Stimulated activated CD4-positive, alpha-beta T cell treated with anti-CD3 and anti-CD28 coated beads, Interleukin-15, amount 100 ng/mL, for 1 hour (primary cell): ENCODE measurements at places on chromosomes 16 and 17.

- DNase-seq: no peak
Measured at GRCh38 chr17:32558997-32559650, 72.3 kb downstream of the CDK5R1 start.

- no peak for DNase-seq
Measured at GRCh38 chr17:49965524-49965909, 3.5 kb upstream of the DLX4 start.

DNA sequence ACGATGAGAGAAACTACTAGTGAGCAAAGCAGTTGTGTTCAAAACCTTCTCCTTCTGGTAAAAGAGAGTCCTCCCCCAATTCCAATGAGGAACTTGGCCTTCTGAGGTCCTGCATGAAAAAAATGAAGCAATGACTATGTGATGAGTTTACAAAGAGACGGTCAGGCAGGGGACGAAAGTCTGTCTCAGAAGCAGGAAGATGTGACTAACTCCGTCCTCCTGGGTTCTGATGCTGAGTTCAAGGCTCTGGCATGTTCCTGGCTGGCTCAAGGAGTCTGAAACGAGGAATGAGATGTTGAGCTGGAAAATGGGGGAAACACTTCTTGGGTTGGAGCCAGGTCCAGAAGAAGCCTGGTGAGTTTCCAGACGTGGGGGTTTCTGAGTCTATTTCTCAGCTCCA, 129.6 kb downstream of the CPPED1 start:
- DNase-seq: no peak

- no peak for DNase-seq
Measured at GRCh38 chr17:79862771-79863440, 23.7 kb upstream of the CBX4 start.

- no peak for DNase-seq
Measured at GRCh38 chr17:81256616-81257015, 17.5 kb downstream of the NDUFAF8 start.

DNA sequence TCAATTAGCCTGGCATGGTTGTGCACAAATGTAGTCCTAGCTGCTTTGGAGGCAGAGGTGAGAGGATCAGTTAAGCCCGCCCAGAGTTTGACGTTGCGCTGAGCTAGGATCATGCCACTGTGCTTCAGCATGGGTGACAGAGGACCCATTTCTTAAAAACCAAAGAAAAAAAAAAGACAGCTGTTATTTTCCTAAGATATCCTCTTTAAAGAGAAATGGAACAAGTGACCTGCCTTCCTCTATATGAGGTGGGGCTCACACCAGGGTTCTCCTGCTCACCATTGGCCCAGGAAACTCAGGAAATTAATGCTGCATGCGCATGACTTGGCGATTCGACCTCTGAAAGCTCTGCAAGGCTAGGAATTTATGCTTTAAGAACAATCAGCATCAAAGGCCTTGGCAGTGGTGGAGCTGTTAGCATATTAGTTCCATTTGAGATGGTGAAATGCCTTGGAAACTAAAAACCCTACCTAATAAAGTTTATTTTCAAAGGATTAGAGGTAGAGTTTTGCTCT, 108.3 kb downstream of the RBFOX1 start:
- no peak for DNase-seq

DNA sequence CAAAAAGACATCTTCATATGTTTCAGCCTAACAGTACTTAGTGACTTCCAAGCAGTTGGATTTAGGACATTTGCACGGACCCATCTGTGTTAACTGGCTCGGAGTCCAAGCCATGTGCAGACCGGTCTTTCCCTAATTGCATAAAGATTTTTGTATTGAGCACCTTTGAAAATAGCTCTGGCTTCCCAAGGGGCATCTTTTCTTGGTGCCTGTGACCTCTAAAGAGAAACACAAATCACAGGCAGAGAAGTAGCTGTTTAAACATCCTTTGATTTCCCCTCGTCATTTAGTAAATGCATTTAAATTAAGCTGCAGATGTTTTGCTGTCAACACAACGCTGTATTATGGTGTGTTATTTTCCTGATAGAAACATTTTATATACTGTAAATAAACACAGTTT, 288.2 kb upstream of the SALL1 start:
- no peak for DNase-seq

GRCh38 chr17:74677558-74678466, 34.9 kb downstream of the CD300LF start:
- DNase-seq: no peak

DNA sequence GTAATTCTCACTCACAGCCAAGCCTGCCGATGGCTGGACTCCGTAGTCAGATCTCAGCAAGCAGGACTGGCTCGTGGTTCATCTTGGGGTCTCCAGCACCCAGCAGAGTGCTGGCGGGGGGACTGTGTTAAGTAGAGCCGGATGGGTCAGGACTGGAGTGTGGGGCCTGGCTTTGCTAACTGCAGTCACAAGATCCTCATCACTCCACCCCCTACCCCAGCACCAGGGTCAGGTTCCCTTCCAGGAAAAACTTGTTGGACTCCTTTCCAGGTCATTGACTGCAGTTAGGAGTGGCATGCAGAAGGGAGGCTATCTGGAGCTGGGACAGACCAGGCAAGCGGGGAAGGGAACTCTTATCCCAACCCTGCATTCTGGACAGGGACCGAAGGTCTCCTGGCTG, 6.0 kb downstream of the CIITA start:
- DNase-seq: no peak

DNA sequence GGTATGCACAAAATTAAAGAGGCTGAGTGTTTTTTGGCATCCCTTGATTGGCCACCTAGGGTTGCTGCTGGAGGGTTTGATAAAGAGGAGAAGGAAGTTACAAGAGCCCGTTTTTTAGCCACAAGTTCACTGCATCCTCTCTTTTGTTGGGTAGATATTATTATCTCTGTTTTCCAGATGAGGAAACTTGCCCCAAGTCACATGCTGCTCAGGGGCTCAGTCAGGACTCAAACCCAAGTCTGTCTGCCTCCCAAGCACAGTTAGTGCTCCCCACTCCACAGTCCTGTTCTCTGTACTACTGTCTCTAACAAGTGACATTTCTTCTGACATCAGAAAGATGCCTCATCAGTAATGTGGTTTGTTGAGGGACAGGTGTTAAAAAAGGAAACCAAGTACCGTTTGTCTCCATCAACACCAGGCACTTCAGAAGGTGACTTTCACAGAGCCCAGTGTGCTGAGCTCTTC, 1.4 kb downstream of the NT5M start:
- no peak for DNase-seq

GRCh38 chr17:7167832-7168231, 11.3 kb downstream of the ASGR1 start:
- DNase-seq: no peak

GRCh38 chr17:58531661-58532554, 17.5 kb upstream of the MTMR4 start:
- DNase-seq: peak; percentile 37

GRCh38 chr16:22348291-22348690, 26.1 kb downstream of the CDR2 start:
- DNase-seq: no peak

DNA sequence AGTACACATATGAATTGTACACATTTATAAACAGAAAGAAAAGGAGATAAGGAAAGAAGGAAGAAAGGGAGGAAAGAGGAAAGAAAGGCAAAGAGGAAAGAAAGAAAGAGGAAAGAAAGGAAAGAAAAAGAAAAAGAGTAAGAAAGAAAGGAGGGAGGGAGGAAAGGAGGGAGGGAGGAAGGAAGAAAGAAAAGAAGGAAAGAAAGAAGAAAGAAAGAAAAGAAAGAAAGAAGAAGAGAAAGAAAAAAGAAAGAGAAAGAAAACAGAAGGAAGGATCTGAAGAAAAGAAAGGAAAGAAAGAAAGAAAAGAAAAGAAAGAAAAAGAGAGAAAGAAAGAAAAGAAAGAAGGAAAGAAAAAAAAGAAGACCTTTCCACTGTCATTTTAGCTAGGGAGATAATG, 571.4 kb upstream of the SALL1 start:
- DNase-seq: no peak

- no peak for DNase-seq
Measured at GRCh38 chr17:80103449-80104085, 2.2 kb downstream of the GAA start.

DNA sequence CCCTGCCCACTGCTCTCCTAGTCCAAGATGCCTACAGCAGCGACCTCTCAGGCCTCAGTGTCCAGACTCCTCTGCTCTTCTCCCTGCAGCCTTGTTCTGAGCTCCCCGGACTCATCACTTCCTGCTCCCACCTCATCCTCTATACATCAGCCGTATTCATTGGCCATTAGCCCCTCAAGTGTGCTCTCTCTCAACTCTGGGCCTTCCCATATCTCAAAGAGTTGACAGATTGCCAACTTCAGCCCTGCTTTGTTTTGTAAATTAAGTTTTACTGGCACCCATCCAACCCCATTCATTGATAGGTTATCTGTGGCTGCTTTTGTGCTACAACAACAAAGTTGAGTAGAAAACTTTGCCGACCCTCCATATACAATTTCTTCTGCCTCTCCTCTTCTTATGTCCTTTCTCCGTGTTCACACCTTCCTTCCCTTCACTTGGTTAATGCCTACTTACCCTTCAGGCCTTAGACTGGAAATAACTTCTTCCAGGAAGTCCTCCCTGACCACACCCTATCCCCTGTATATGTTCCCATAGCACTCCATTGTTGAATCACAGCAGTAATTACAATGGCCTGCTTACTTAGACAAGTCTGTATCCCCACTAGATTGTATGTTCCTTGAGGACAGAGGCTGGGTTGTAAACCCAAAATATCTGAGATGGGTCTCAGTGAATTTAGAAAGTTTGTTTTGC, 63.4 kb upstream of the TANC2 start:
- DNase-seq: no peak

DNA sequence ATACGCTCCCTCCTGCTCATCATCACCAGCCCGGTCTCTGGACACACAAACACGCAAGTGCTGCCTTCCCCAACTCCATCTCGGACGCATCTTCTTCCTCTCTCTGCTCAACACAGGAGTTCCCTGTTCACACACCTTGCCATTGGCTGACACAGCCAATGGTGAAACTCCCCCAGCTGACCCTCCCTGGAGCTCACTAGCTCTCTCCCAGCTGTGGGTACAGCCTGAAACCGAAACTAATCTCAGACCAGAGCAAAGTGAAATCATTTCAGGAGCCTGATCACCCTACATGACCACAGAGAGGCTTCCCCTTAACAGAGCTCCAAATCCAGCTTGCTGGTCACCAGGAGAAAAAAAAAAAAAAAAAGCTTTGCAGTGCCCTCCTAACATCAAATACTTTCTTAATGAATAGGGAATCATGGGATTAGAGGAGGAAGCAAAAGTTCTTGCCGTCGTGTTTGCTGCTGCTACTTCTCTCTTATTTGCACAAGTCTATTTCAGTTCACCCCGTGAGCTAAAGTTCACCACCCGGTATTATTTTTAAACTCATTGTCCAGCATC, 8.3 kb downstream of the CUEDC1 start:
- no peak for DNase-seq

DNA sequence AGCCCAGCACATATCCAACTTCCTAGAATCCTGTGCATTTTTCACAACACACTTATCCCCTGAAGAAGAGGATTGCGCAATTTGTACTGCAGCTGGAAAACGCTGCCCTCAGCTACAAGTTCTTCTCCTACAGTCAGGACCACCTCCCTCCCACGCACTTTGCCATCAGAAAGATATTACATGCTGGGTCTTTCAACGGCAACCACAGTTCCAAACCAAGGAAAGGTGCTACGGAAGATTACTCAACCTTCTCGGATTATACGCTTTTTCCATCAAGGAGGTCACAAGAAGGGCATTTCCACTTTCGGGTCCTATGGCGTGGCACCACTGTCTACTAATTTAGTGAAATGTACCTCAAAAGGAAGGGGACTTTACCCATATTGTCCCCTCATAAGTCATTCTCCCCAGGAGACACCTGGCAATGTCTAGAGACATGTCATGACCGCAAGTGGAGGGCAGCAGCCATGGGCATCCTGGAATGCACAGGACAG, 35.2 kb downstream of the USP7 start:
- DNase-seq: no peak

DNA sequence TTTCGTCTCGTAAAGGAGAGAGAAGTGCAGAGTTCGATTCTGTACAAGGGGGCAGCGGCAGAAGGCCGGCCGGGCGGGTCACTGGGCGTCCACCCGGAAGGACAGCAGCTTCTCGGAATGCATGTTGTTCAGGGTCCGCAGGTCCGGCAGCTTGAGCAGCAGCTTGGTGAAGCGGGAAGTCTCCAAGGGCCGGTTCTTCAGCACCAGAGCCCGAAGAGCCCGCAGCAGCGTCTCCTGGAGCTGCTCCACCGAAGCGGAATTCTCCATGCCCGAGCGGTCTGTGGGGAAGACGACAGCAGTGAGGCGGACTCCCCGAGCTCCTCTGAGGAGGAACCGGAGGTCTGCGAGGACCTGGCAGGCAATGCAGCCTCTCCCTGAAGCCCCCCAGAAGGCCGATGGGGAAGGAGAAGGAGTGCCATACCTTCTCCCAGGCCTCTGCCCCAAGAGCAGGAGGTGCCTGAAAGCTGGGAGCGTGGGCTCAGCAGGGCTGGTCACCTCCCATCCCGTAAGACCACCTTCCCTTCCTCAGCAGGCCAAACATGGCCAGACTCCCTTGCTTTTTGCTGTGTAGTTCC, 7.3 kb downstream of the NR1D1 start:
- DNase-seq: no peak

GRCh38 chr17:40598619-40599467, 33.6 kb upstream of the CCR7 start:
- DNase-seq: no peak

- DNase-seq: no peak
Measured at GRCh38 chr16:50393416-50393815, 24.6 kb upstream of the BRD7 start.

DNA sequence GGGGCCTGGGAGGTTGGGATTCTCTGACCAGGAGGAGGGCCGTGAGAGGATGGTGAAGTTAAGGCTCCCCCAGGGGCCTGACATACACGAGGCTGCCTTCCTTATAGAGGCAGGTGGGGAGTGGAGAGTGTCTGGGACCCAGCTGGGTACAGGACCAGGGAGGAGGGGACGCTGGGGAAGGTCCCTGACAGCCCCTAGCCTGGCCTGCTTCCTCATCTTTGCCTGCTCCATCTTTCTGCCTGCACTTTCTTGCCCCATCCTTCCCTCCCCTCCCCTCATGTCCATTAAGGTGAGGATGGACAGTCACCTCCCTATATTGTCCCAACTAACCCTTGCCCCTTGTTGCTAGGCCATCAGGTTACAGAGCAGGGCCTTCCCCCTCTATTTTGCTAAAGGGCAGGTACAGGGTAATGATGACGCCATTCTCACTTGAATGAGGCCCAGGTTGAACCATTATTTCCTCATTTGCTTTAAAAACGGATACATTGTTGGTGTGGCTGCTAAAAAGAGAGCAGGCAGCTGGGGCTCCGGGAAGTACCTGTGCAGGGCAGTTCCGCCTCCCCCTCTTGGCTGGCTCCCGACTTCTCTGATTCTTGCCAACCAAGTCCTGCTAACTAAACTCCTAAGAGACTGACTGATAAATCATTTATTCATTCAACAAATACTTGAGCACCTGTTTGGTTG, 1.3 kb downstream of the C17orf99 start:
- DNase-seq: no peak
